ENCODE measurements at places on chromosomes 5 and 9.

DNA sequence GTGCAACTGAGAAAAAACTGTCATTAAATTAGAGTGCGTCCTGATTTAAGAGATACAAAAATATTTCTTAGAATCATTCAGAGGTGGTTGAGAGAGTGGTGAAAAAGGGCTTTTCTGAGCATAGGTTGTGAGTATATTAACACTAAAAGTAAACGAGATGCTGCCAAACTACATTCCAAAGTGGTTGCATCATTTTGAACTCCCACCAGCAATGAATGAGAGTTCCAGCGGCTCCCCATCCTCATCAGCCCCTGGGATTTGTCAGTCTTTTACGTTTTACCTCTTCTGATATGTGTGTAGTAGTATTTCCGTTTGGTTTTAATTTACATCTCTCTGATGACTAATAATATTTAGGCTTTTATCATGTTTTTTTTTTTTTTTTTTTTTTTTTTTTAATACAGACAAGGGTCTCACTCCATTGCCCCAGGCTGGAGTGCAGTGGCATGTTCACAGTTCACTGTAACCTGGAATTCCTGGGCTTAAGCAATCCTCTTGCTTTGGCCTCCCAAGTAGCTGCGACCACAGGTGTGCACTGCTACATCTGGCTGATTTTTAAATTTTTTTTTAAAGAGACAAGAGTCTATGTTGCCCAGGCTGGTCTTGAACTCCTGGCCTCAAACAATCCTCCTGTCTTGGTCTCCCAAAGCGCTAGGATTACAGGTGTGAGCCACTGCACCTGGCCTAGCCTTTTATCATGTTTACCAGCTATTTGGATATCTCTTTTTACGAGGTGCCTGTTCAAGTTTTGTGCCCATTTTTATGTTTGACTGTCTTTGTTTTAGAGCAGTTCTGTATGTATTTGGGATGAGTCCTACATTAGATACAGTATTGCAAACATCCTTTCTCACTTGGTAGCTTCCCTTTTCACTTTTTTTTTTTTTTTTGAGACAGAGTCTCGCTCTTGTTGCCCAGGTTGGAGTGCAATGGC lies 17.0 kb downstream of the PRRT1B start:
- no peak for DNase-seq

DNA sequence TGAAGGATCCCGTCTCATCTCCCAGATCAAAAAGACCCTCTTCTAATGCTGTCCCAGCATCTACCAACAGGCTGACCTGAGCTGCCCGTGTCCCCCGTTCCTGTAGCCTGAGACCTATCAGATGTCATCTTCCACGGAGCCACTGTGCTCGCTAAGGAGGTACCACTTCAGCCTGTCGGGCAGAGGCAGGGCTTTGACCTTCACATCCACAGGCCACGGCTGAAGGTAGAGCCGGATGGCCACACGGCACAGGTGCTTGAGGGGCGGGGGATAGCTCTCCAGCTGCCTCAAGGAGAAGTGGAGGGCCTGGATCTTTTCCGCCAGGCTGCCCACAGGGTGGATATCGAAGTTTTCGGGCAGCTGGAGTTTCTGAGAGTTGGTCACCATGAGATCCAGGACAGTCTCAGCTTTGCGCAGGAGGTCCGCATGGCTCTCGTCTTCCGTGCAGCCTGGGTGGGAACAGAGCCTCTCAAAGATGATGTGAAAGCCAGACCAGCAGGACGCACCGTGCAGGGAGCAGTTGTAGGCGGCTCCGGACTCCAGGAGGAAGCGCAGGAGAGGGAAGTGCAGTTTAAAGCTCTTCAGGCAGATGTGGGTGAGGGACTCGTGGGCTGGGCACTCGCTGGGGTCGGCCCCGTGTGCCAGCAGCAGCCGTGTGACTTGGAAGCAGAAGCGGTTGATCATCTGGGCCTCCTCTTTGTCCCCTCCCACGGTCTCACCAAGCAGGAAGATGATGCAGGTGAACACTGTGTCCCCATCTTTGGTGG lies 4.1 kb downstream of the ASB6 start:
- no peak for DNase-seq

GRCh38 chr5:17282283-17283120 lies 65.1 kb downstream of the BASP1 start:
- no peak for DNase-seq

GRCh38 chr5:55159763-55160492 lies at the start of gene GPX8:
Gene GPX8 (plus strand): TSS chr5:55160171. CDS start chr5:55160193, 22 bp downstream.
- DNase-seq = no peak

- no peak for DNase-seq
Measured at GRCh38 chr9:101311758-101312420, 72.9 kb downstream of the BAAT start.

GRCh38 chr9:107870927-107871680 lies 381.5 kb upstream of the KLF4 start:
- no peak for DNase-seq

- no peak for DNase-seq
Measured at GRCh38 chr5:40432836-40433235, 246.9 kb upstream of the PTGER4 start.

DNA sequence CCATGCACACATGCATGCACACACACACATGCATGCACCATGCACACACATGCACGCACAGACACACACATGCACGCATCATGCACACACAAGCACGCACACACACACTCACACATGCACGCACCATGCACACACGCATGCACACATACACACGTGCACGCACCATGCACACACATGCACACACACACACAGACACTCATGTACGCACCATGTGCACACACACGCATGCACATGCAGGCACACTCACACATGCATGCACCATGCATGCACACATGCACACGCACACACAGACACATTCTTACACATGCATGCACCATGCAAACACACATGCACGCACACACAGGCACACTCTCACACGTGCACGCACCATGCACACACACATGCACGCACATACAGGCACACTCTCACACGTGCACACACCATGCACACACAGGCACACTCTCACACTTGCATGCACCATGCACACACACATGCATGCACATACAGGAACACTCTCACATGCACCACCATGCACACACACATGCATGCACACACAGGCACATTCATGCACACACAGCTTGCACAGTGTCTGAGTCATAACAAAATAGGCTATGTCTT lies 117.5 kb downstream of the TENT4A start:
- no peak for DNase-seq

All from mesenteric fat pad (tissue), 1 donor.